ENCODE measurements at places on chromosomes 4 and X.

- no peak for DNase-seq
Observed at GRCh38 chr4:7139167-7139982, 53.0 kb upstream of the SORCS2 start.

DNA sequence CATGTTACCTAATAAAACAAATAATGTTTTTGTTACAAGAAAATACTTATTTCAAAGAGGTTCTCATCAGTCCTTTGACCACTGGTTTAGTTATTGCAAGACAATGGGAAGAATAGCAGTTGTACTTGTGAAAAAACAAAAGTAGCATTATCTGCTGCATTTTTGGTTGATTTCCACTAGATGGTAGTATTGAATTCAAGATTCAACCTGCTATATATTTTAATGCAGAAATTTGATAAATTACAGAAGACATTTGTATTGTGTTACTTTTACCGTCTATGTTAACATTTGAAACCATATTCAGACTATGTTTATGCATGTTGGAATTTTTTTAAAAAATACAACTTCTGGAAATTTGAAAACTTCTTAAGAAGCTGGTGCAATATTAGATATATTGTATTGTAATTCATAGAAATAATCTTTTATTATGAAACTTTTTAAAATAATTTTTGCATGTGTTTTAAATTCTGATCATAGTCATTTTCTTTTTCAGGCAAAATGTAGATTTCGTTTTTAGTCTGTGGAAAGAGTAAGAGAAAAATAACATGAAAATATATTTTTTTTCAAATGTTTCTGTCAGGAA, 56.4 kb downstream of the SPCS3 start:
- DNase-seq = no peak

- DNase-seq = peak; percentile 4
Observed at GRCh38 chrX:119118780-119119395, 8.7 kb downstream of the KIAA1210 start.

DNA sequence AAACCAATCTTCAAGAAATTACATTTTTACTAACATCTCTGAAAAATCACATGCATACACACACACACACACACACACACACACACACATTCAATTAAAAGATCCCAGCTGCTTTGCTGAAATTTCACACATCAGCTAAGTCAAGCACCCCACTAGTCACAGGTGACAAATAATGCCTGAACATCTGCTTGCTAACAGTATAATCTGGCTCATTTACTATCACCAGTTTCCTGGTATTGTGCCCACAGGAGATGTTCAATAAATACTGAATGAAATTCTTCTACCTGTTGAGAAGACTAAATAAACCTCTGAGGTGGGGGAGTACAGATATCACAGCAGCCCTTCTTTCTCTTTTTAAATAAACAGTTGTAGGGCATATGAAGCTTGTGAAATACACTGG, 994.0 kb downstream of the ARAP2 start:
- DNase-seq = no peak

DNA sequence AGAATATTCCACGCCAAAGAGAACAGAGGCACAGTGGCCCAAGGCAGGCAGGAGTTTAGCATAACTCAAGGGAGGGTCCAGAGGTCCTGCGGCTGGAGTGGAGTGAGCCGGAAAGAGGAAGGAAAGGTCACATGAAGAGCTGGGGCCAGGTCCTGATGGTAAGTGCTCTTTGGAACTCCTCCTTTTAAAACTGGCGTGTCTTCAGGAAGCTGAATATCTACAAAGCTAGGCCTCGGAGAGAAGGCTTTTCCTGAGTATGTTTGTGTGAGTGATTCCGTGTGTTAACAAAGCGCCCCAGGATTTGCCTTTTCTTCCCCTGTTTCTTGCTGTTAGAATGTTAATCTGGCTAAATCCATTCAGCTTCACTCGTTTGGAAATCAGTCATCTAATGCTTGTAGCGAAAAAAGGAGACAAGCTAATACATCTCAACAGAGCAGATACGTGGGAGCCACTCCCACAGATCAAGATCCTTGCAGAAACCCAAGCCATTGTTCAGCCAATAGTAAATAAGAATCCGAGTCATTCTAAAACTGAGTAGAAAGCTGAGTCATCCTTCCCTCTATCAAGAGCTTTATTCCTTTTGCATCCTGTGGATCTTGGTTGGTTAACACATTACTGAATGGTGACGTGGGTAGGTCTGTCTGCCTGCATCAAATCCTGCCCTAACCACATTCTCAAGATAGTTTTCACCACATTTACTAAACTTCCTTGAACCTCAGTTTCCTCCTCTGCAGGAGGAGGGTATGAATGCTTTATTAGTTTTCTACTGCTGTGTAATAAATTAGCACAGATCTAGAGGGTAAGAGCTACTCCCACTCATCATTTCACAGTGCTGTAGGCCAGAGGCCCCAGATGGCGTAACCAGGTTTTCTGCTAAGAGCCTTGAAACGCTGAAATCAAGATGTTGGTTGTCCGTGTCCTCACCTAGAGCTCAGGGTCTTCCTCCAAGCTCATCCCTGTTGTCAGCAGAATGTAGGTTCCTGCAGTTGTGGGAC, 43.2 kb upstream of the RBM47 start:
- DNase-seq = no peak

- DNase-seq = no peak
Observed at GRCh38 chrX:39308126-39308525, 506.9 kb downstream of the MID1IP1 start.

DNA sequence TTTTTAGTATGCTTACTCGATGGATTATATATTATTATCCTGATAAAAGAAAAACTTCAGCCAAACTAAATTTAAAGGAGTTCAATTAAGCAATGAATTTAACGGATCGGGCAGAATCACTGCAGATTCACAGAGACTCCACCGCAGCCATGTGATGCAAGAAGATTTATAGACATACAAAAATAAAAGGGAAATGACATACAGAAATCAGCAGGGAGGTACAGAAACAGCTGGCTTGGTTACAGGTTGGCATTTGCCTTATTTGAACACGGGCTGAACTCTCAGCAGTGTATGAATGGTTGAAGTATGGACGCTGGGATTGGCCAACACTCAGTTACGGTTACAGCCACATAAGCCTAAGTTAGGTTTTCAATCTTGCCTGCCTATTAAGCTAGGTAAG, 35.4 kb upstream of the DHRSX start:
- DNase-seq = no peak

DNA sequence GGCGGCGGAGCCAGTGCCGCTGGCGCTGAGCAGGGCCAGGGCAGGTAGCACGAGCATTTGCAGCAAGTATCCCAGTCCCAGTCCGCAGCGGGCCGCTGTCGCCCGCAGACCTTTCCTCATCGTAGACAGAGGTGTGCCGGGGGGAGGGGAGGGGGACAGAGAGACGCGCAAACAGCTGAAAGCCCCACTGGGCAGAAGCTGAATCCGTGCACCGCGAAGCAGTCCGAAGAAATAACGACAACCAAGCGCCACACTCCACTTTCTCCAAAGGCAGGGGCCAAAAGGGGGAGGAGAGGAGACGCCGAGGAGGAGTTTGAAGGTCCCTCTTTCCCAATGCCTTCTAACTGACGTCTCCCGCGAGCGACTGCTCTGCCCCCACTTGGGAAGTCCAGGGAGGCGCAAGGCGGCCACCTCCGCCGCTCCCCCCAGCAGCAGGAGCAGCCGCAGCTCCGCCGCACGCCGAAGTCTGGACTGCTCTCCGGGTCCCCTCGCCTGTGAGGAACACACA, at the start of gene UNC5C:
Gene UNC5C, minus strand, starts transcription at position 236 of the 508 bp plus-strand sequence.
- DNase-seq = no peak

DNA sequence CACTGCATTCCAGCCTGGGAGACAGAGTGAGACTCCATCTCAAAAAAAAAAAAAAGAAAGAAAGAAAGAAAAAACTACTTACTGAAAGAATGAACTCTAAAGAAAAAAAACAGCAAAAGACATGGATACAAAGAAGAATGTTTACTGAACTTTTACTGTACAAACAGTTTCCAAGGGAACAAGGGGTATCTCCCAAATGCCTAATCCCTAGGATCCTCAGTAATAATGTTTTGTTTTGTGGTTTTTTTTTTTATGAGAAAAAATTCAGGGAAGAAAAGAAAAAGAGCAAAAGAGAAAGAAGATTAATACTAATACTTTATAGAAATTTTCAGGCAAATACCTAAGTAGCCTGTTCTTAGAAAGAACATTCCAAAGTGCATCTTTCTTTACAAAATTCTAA, 63.2 kb downstream of the ANTXR2 start:
- DNase-seq = no peak

DNA sequence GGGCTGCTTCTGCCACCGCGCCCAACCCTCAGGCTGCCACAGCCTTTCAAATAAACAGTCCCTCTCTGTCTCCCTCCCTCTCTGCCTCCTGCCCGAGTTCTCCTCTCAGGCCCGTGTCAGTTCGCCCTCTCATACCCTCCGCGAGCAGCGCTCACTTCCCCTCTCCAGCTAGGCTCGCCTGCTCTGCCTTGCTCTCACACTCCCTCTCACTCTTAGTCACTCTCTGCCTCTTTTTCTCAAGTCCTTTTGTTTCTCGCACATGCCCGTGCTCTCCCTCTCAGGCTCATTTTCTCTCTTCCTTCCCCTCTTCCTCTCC, 3.2 kb downstream of the EFNB1 start:
- DNase-seq = no peak

DNA sequence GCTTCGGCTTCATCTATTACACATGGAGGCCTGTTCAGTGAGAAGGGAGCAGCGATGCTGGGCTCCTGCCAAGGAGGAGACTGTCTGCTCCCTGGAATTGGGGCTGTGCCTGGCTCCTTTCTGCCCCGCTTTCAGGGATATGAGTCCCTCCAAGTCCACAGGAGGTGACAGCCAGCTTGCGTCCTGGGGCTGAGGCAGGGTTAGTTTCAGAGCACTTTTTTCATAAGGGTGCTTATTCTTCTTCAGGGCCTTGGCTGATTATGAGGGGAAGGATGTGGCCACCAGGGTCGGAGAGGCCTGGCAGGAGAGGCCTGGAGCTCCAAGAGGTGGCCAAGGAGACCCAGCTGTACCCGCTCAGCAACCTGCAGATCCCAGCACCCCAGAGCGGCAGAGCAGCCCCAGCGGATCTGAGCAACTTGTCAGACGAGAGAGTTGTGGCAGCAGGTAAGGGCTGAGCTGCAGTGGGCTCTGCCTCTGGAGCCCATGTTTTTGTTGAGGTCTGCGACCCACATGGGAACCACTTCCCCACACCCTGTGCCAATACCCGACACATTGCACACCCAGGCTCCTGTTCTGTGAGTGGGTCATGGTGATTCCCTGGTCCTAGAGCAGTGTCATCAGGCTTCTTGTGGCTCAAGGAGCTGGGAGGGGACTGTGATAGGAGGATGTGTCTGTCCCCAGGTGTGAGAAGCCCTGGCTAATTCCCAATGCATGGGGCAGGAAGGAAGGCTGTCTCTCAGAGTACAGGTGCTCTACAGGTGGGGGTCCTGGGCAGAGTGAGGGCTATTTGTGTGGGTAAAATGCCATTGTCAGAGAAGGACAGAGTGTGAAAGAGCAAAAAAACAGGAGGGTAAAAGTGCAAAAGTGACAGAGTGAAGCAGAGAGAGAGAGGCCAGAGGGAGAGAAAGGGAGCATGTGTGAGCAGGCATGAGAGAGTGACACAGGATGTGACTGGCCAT, 47.4 kb downstream of the ZNF185 start:
- DNase-seq = no peak

- DNase-seq = no peak
Observed at GRCh38 chrX:148601034-148601433, 100.6 kb downstream of the AFF2 start.

- DNase-seq = no peak
Observed at GRCh38 chrX:134631426-134632346, 26.6 kb downstream of the PLAC1 start.

GRCh38 chr4:106522839-106523238, 154.3 kb upstream of the GIMD1 start:
- no peak for DNase-seq

DNA sequence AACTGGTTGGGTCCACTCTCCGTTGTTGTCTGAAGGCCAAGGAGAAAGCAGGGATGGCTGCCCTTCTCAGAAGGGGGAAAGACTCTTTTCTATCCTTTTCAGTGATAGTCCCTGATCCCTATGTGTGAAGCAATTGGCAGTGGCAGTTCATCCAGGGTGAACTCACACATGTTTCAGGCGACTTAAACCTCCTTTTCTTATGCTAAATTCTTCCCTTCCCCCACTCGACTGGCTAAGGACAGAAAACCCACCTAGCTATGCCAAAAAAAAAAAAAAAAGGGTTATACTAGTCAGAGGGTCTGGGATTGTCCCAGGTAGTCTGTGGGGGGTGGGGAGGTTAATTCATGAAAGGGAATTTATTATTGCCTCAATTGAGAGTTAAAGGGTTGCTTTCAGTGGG, 12.2 kb upstream of the ZNF280C start:
- no peak for DNase-seq

- no peak for DNase-seq
Observed at GRCh38 chrX:40165861-40166260, 68.1 kb upstream of the BCOR start.

- no peak for DNase-seq
Observed at GRCh38 chr4:168856312-168856711, 153.7 kb downstream of the CBR4 start.

GRCh38 chr4:95693594-95693993, 144.8 kb upstream of the UNC5C start:
- no peak for DNase-seq

- no peak for DNase-seq
Observed at GRCh38 chr4:73684097-73684496, 56.3 kb upstream of the CXCL8 start.

DNA sequence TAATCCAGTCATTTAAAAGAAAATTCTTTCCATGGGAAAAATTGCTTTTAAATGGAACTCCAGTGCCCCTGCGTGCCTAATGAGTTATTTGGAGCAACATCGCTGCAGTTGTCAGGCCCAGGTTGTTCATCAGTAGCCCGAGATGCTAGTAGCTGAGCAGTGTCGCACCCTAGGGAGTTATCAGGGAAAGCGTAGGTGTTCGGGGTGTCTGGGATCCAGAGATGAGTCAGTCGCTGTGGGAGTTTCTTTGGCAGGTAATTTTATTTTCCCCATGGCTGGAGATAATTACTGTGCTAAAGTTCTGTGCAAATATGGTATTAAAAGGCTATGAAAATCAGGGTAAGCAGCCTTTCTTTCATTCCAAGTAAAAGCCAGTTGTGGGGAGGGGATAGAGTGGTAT, 49.4 kb downstream of the ANXA3 start:
- DNase-seq = no peak

DNA sequence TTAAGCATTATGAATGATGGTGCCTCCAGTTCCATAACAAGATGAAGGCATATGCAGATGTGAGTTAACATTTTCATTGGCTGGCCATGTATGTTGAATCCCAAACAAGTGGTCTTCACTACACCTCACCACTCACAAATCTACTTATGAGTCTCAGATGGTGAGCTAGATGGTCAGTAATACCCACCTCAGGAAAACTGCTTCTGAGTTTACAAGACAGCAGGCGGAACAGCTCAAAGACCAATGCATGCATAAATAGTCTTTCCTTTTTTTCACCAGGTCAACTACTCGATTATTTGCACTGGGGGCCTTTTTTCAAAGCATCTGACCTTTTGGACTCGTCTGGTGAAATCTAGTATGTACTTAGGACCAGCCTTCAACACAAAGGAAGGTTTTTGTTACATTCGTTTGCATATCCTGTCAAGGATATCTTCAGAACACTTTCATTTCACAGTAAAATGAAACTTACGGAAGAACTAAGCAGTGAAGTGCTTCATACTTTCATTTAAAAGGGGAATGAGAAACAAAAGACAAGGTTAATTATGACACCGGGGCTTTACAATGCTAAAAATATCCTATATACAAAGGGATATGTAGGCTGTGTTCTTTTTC, 23.1 kb upstream of the TLR7 start:
- no peak for DNase-seq

Measured in hematopoietic multipotent progenitor cell treated with erythropoietin and hydrocortisone succinate and interleukin-3 and kit ligand, for 17 days (in vitro differentiated cells).